ENCODE measurements at places on chromosomes 2 and 18. TPM values are rescaled to one million over a fixed set of nuclear protein-coding genes. Genes with fewer than 3 reads are reported as not detected.

GPR45 gene
- total RNA-seq, result not detected

NMUR1 gene
- total RNA-seq, result 0.56 TPM

CIDEA gene
- total RNA-seq, result not detected

PLCD4 gene
- 0.61 TPM for total RNA-seq

PRKAG3 gene
- not detected for total RNA-seq

MOB1A gene
- total RNA-seq, result 93.9 TPM

MOB4 gene
- total RNA-seq, result 54.2 TPM

IL1A gene
- total RNA-seq, result 0.74 TPM

ALPI gene
- total RNA-seq, result not detected

DSG1 gene
- total RNA-seq, result not detected

TLX2 gene
- total RNA-seq, result 0.17 TPM

CXCR1 gene
- total RNA-seq, result not detected

ZNF638 gene
- 143 TPM for total RNA-seq

TNS1 gene
- total RNA-seq, result 5.1 TPM

DIPK1C gene
- total RNA-seq, result not detected

GRCh38 chr18:3693410-3693809 is 243.4 kb downstream of the TGIF1 start:
- no peak for DNase-seq

GRCh38 chr18:35939138-35939537 is 33.3 kb upstream of the RMP24 start:
- DNase-seq, result no peak

GRCh38 chr2:23449413-23449812 is 64.4 kb downstream of the KLHL29 start:
- no peak for DNase-seq

GRCh38 chr2:10919410-10919770 is 7.7 kb downstream of the KCNF1 start:
- no peak for DNase-seq

DNA sequence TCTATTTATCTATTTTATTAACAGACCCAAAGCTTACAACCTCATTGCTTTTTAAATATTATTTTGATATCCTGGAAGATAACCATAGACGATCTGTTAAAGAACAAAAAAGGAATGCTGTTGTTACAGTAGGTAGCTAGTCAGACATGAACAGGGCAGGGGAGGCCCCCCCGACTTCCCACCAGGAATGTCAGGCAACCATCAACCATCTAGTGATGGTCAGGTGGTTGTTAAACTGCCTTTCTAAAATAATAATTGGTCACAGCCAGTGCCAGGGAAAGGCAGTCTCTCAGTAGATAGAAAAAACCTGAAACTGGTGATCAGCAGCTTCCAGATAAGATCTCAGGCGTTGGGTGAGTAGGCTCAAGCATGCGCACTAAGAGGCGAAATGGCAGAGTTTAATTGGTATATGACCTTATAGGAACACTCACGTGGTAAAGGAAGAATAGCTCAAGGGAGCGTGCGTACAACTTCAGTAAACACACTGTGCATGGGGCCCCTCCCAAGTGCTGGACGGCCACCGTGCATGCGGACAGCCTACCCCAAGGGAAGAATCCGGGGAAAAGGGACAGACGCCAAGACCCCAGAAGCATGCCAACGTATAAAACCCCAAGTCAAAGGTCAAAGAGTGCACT is 32.5 kb upstream of the CCL20 start:
- no peak for DNase-seq

DNA sequence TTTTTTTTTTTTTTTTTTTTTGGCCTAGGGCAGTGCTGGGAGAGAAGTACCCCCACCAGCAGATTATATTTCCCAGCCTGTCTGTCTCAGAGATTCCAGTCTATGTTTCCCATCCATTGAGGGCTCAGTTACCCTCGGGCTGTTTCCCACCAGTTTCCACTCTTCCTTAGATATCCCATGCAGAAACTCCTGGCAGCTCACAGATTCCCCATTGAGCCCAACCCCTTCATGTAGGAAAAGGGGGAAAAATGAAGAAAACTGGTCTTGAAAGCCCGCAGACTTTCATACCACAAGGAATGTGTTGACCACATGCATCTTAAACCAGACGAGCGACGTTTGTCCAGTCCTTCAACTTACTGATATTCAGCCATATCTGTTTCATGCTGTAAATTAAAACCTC is 15.2 kb downstream of the ASXL3 start:
- DNase-seq, result no peak

- no peak for DNase-seq
Measured at GRCh38 chr2:11581124-11581796, 47.4 kb downstream of the GREB1 start.

GRCh38 chr18:67794521-67794920 is 278.0 kb upstream of the DSEL start:
- no peak for DNase-seq

GRCh38 chr2:137190411-137191195 is 425.3 kb downstream of the THSD7B start:
- no peak for DNase-seq

GRCh38 chr2:211457325-211457724 is 900.9 kb downstream of the CPS1 start:
- no peak for DNase-seq

GRCh38 chr2:195468771-195469170 is 188.3 kb upstream of the SLC39A10 start:
- no peak for DNase-seq

GRCh38 chr2:164969909-164970690 is 14.8 kb upstream of the SLC38A11 start:
- no peak for DNase-seq

GRCh38 chr2:23718931-23719700 is 207.8 kb downstream of the ATAD2B start:
- no peak for DNase-seq

DNA sequence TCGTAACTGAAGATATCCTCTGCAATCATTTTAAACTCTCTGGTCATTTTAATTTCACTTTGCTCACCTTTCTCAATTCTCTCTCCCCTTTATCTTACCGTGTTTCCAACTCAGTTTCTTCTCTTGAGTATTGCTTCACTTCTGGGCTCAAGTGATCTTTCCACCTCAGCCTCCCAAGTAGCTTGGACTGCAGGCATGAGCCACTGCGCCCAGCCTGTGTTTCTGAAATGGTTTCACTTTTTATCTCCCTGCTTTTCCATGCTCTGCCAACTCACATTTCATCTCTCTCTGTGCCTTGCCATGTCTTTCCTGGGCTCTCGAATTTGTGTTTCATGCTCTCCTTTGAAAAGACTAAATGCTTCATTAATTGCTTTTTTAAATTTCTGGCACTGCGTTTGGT is 30.5 kb upstream of the TMEM131 start:
- DNase-seq, result no peak

DNA sequence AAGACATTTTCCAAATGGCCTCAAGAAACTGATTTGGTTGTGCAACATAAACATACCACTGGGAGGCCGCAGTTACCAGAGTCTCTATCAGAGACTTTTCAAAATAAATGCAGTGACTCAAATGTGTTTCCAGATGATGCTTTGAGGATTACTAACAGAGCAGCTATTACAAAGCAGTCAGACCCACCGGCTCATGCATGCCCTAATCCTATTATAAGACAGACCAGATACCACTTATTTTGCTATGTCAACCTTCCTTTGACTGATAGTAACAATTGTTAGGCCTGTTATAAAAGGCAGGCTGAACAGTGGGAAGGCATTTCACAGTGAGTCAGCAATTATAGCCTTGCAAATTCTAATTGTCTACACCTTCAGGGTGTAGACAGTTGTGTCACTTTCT is 217.7 kb downstream of the LRRTM1 start:
- DNase-seq, result no peak

- DNase-seq, result no peak
Measured at GRCh38 chr2:133640103-133640502, 71.8 kb upstream of the NCKAP5 start.

DNA sequence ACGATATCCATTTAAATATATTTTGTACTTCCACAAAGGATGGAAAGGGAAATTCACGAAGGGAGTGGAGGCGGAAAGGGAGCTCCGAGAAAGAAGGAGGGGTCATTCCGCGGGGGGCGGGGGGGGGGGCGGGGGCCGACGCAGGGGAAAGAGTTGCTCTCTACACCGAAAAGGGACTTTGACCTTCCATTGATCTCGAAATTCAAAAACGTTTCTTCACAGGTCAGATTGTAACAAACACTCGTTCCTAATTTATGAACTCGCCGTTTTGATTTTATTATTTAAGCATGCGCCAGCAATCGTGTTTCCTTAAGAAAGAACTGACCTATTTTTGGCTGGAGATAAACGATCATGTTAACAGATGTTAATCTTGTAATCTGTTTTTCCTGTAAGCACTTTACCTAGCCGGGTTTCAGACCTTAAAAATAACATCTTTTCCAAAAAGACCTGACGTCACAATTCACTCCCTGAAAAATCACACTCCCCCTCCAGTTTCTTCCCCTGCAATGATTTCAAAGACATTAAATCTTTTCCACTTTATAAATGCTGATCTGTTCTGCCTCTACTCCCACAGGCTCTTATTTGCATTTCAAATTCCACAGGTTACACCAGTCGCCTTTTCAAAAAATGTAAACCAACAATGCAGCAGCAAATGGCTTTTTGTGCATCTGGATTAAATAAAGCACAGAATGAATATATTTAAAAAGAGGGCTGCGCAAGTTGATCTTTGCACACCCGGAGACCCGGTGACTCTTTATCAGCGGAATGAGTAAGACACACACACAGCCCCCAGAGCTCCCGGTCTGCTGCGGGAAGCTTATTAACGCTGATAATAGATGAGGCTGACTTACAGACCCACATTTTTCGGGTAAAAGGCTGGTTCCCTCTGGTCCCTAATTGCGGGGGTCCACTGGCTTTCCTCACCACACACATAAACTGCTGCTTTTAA is 1.6 kb downstream of the ZNF516 start:
- DNase-seq, result no peak

GRCh38 chr2:122643725-122644329 is 888.4 kb downstream of the TSN start:
- DNase-seq, result no peak

All from H1 (cell line).